ENCODE measurements at places on chromosomes 7 and 10. TPM values are rescaled to one million over a fixed set of nuclear protein-coding genes. Genes with fewer than 3 reads are reported as not detected.

DNA sequence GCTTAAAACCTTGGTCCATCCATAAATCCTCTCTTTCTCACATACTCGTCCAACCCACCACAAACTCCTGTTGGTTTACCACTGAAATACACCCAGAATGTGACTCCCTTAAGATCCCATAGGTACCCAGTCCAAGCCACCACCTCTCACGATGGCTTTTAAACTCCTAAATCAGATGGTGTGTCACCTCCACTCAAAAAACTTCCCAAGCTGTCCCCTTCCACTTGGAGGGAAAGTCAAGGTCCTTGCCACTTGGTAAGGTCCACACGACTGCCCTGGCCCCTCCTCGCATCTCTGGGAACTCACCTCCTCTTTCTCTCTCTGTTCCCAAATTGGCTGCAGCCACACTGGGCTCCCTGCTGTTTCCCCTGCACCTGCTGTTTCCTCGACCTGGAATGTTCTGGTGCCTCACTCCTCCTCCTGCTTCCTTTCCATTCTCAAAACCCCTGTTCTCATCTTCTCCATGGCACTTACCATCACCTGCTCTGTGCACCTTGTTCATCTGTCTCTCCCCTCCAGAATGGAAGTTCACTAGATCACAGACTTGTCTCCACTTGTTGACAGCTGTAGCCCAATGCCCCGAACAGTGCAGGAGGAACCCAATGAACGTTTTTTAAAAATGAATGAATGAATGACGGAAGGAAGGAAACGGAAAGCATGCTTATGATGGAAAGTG is 23.0 kb downstream of the ZFAND2A start:
- no peak for DNase-seq

DNA sequence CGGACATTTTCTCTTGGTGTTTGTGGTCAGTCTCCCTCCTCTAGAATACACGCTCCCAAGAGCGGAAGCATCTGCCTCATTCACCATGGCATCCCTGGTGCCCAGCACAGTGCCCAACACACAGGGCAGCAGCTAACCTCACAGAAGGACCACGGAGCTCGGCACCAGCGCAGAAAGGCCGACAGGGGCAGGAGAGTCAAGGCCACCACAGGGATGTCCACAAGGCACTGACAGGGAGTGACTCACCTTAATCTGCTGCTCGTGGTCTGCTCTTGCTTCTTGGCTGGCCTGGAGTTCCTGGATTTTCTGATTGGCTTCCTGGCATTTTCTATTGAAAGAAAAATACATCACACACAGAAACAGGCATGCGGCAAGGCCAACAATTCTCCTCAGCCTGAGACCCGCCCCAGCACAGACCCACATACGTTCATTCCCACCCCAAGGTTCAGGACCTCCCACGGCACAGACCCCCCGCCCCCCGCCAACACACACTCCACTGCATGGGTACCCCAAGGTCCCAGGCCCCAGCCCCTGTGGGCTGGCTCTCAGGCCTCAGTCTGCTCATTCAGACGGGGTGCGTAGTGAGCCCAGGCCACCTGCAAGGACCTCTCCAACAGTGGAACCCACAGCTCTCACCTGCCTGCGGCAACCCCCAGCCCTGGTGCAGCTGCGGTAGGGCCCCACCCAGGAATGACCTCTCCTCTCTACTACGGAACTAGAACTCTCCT is 14.9 kb downstream of the MAD1L1 start:
- DNase-seq: no peak

DNA sequence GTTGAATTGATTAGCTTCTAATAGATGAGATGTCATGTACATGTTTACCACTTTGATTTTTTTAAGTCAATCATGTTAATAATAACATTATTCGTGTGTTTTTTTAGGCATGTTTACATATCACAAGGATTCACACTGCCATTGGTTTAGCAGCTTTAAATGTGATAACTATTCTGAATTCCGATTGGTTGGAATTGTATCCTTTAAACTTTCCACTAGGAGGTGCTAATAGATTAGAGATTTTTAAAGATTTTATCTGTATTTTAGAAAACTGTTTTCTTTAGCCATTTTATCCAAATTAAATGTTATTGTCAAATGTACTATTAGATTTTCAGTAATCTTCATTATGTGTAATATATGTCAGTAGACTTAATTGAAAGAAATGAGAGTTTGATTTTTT is 83.2 kb downstream of the HECTD2 start:
- no peak for DNase-seq

DNA sequence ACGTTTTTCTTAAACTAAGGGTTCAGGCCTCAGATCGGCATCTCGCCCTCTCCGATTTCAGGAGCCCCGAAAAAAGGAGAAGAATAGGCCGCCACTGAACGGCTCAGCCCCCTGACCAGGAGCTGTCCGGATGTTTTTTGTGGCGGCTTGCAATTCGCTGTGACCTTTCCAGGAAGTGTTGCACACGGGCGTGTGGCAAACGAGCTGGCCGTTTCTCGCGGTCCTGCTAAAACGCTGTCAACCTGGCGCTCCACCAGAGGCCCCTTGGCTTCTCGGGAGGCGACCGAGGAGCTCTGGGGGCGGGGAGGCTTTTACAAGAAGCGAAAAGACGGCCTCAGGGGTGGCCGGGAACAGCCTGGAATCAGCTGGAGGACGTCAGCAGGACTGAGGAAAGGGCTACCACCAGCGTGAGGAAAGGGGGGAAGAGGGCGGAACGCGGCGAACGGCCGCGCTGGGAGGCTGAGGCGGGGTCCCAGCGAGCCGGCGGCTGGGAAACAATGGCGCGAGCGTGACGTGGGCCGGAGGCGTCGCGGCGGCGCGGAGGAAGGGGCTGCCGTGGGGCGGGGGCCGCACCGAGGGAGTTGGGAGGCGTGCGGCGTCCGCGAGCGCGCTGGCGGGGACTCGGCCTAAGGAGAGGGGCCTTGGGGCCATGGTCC is 493 bp downstream of the NT5C2 start:
- DNase-seq: peak; percentile 94

- DNase-seq: no peak
These were observed 18.5 kb upstream of the FAM133B start for GRCh38 chr7:92608380-92609322.

DNA sequence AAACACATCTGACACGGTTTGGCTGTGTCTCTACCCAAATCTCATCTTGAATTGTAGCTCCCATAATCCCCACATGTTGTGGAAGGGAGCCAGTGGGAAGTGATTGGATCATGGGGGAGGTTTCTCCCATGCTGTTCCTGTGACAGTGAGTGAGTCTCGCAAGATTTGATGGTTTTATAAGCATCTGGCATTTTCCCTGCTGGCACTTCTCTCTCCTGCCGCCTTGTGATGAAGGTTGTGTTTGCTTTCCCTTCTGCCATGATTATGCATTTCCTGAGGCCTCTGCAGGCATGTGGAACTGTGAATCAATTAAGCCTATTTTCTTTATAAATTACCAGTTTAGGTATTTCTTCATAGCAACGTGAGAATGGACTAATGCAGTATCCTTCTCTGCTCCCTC is 5.9 kb upstream of the HTR5A start:
- no peak for DNase-seq

CYP17A1 gene
- total RNA-seq: not detected

ST8SIA6 gene
- total RNA-seq: 1.2 TPM

GRCh38 chr7:158281441-158281840 is 306.2 kb downstream of the PTPRN2 start:
- no peak for DNase-seq

- DNase-seq: no peak
These were observed 7.7 kb downstream of the CCM2 start for GRCh38 chr7:45007571-45008328.

TRIM50 gene
- total RNA-seq: 0.39 TPM

GRCh38 chr7:115953592-115954255 is 76.8 kb downstream of the TFEC start:
- DNase-seq: no peak

DNA sequence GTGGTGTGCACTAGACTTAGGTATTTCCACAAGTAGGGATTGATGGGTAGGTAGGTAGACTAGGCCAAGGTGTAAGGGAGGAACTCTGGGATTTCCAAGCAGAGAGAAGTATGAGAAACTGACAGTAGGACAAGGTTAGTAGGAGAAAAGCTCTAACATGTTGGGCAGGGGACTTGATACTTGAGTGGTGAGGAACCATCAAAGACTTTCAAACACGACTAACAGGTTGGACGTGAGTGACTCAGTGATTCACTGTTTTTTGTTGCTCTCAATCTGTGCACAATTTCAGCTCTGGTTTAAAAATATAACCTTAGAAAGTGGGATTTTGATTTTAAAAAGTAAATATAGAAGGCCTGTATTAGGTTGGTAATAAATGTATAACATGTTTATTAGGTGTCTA is 44.4 kb downstream of the KLHDC10 start:
- no peak for DNase-seq

ATG9B gene
- total RNA-seq: not detected

POLR2J2 gene
- 3.7 TPM for total RNA-seq

DNA sequence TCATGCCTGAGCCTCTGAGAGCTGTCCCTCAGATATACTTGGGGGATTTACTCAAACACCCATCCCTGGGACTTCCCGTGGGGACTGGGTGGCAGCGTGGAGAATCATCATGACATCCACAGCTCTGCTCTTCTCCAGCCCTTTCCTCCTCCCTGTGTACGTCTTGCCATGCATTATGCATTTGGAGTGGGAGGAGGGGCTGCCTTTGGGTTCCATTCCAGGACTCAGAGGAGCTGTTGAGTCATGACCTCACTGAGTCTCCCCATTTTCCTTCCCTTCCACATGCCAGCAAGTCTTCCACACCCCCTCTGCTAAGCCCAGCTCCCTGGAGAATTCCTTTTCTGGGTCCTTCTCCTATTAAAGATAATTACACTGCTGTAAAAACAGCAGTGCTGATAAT is 480.7 kb downstream of the SORCS3 start:
- no peak for DNase-seq

PROSER2 gene
- total RNA-seq: 5.9 TPM

DNA sequence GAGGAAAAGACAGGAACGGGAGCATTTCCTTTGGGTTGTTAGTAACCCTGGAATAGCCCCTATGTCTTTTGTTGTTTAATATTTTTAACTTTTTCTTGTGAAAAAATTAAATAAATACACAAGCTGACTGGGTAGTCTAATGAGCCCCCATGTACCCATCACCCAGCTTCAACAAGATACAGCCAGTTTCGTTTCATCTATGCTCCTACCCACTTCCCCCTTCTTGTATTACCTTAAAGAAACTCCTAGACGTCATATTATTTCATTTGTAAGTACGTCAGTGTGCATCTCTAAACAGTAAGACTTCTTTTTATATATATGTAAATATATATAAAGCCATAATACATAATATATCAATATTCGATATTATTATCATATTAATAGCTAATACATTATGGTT is 42.8 kb upstream of the NUB1 start:
- DNase-seq: no peak

PALD1 gene
- total RNA-seq: 10.4 TPM

GRCh38 chr7:272108-272615 is 17.8 kb upstream of the FOXL3 start:
- DNase-seq: no peak

DNA sequence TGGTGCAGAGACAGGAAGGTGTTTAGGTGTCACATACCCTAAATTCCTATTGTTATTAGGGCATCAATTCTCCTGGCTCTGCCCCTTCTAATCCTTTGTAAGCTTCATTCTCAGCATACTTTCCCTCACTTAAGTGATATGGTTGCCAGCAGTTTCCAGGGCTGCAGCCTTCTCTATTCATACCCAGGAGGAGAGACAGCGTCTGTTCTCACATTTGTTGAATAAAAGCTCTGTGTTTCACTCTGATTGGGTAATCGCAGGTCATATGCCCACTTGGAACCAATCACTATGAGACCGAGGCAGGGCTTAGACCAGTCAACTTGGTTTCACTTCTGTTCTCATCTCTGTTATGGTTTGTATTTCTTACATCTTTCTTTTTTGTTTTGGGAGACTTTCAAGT is 109.6 kb upstream of the MTPN start:
- no peak for DNase-seq

GRCh38 chr7:126804604-126805003 is 448.1 kb downstream of the GRM8 start:
- no peak for DNase-seq

DNA sequence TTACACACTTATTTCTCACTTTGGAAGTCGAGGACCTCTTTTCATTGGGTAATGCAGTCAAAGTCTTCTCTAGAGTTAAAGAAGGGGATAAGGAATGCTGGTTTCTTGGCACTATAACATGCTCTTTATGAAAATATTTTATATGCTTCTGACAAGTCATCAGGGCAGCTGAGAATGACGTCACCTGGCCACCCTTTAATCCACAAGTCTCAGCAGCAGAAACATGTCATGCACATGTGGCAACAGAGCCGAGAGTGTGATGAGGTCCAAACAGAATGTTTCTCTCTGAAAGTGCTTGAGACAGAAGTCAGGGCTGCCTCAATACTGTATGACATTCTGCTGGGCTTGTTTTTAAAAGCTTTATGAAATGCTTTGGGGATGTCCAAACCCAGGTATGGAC is 63.5 kb upstream of the C10orf90 start:
- peak; percentile 74 for DNase-seq

MYL7 gene
- not detected for total RNA-seq

DNA sequence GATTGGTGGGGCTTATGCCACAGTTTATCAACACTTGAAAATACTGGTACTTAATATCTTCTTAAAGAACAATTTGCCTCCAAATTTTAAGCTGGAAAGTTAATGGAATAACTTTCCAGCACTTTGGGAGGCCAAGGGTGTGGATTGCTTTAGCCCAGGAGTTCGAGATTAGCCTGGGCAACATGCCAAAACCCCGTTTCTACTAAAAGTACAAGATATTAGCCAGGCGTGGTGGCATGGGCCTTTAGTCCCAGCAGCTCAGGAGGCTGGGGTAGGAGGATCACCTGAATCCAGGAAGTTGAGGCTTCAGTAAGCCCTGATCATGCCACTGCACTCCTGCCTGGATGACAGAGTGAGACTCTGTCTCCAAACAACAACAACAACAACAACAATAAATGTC is 56.0 kb downstream of the PRF1 start:
- no peak for DNase-seq

All from esophagus muscularis mucosa (tissue), 4 donors.